ENCODE measurements at places on chromosomes 3 and 15. TPM values are rescaled to one million over a fixed set of nuclear protein-coding genes. Genes with fewer than 3 reads are reported as not detected.
A peak's percentile ranks its signal among the peaks of the same experiment; 100 is the strongest.

GRCh38 chr3:176798680-176799079 is 398.6 kb downstream of the TBL1XR1 start:
- no peak for DNase-seq

The SCN11A gene
- 0.07 TPM for total RNA-seq

The TMCO5A gene
- total RNA-seq: not detected

The ACVR2B gene
- 3.3 TPM for total RNA-seq

DNA sequence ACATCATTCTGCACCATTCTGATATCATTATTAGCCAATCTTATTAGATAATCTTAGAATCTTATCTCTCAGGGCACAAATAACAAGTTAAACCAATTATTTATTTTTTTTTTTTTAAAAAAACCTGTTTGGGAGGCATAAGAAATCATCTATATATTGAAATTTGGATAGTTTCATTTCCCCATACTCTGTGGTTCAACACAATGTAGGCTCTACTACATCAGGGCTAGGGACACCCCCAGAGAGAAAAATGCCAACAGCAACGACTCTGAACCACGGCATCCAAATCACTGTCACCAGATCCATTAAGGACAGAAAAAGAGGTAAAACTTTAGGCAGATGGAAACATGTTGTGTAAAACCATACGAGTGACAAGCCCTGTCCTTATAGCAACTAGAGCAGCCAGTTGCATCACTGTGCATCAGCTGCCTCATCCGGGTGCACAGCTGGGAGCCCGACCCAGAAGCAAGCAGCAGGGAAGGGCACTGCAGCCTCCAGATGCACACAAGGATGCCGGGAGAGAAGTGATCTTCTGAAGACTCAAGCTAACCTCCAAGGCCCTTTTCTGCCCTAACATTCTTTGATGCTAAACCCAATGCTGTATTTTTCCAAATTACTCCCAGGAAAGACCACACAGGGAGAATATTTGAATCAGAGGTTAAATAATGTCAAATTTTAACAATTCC is 381.1 kb downstream of the CTNNB1 start:
- no peak for DNase-seq

DNA sequence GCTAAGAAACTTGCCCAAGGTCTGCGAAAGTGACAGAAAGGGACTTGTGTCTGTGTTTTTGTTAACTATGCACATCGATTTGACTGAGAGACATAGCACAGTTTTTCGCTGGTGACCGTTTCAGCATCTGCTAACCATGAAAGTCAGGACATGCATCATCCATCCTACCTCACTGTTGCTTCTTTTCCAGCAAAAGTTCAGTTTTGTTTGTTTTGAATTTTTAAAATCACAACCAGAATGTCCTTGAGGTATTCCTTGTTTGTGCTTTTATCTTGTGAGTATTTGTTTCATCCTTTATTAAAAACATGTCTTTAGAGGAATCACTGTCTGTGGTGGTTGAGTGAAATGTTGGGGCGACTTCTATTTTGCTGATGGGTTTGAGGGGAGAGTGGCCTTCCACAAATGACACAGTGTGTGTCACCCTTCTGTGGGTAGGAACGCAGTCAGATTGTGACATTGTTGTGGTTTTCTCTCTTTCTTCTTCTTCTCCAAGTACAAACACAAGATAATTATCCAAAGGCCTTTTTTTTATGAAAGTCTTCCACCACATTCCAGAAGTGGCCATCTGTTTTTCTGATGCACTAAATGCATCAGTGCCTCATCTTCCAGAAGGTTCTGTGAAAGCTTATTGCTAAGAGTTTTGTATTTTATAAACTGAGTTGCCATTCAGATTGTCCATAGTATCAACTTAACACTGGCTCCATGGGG is 214.4 kb upstream of the NR2E3 start:
- no peak for DNase-seq

DNA sequence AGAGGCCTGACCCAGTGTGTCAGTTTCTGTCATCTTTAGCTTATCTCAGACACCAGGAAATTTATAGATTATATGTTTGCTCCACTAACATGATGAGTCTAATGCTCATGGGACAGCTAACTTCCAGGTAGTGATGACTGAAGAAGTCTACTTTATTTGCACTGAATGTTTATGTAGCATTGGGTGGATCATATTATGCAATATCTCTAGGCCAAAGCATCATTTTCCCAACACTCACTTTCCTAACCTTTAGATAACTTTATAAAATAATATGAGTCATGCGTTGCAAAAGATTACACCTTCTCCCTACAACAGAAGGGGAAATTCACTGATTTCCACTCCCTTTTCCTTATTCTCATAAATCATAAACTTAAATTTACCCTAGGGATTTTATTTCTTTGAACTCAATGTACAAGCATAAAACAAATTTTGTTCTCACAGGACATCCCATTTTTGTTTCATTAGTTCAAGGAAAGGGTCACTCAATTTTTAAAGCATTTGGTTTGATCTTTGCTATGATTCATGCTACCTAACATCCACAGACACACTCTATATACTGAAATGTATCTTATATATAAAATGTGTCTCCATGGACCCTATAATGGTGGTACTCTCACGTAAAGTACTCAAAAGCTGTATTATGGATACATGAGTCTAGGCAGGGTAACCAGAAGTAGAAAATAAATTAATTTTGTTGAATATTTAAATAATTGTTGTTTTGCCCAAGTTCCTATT is 225.2 kb downstream of the WDR72 start:
- DNase-seq: no peak

DNA sequence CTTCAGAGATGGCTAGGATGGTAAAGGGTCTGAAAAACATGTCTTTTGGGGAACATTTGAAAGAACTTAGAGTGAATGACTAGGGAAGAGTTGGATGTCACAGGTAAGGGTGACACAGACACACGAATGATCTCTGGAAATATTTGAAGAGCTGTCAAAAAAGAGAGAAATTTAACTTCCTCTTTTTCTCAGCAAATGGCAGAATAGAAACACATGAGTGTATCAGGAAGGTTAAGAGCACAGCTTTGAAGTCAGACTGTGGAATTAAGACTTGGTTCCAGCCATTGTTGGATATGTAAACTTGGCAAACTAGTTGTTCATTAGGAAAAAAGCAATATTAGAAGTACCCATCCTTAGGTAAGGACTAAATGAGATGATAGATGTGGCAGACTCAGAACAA is 117.7 kb downstream of the IMPG2 start:
- no peak for DNase-seq

DNA sequence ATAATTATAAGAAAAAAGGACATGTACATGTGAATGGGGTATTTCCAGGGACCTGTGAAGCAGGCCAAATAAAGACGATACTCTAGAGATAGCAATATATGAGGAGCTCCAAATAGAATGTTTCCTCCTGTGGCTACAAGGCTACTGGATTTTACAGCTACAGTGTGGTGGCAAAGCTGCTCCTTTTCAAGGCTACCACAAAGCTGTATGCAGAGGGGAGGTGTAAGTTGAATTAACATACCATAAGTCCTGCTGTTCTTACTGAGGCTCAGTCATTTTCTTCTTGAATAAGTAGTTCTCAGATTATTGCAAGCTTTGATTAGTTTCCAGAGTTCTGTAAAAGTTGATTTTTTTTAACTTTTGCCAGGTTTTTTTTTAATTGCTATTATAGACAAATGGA is 1184.6 kb upstream of the EPHA6 start:
- DNase-seq: no peak

GRCh38 chr3:197501879-197502620 is 53.7 kb downstream of the BDH1 start:
- DNase-seq: peak; percentile 57

The LYZL4 gene
- total RNA-seq: not detected

DNA sequence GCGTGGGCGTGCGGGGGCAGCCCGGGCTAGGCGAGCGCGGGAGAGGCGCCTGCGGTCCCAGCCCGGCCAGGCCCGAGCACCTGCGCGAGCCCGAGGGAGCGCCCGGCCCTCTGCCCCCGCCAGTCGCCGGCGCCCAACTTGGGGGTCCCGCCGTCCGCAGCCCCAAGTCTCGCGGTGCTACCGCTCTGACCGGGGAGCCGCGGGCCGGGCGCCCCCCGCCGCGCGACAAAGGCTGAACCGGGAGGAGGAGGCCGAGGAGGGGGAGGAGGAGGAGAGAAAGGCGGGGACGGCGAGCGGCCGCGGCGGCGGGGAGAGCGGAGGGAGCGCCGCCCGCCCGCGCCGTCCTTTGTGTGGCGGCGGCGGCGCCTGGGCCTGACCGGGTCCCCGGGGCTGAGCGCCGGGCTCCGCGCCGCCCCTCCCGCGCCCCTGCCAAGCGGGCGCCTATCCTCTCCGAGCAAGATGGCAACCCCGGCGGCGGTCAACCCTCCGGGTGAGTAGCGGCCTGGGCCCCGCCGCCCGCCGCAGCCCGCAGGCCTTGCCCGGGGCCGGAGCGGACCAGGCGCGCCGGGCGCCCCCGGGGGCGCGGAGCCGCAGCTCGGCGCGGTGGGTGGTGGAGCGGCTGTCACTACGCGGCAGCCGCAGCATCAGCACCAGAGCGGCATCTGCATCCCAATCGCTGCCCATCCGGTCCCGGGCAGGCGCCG is at the start of gene ARNT2:
Gene ARNT2, plus strand, starts transcription at position 326 of the 704 bp plus-strand sequence. Its CDS starts 134 bp downstream, at position 460.
- DNase-seq: no peak

DNA sequence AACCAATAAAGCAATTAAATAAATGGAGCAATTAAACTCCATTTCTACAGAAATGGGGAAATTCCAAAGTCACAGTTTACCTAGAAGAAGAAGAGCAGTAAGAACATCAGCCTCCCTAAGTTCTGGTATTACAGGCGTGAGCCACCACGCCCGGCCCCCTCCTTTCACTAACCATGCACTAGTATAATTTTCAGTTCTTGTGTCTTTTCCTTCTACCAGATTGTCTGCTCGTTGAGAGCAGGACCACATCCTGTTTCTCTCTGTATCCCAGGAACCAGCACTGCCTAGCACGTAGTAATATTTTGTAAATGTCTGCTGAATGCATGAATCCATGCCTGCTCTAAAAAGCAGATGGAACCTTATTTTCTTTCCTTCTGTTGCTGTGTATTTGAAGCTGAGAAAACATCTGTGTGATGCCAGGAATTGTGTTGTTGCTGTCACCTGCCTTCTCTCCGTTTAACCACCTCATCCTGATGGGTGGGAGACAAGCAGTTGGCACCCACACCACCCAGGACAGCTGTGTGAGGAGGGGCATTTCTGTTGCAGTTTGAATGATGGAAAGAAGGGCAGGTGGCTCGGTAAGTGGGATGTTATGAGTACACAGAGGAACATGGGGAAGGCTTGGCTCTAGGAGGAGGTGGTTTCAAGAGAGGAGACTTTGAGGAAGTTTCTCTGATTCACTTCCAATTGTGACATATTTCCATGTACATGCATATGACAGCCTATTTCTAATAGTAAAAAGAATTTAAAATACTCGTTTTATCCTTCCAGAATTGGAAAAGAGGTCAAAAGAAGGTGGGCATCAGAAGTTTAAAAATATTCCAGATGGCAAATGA is 30.1 kb downstream of the PXYLP1 start:
- DNase-seq: no peak

The C2CD4B gene
- total RNA-seq: 9.2 TPM

The TM6SF1 gene
- 46.6 TPM for total RNA-seq

DNA sequence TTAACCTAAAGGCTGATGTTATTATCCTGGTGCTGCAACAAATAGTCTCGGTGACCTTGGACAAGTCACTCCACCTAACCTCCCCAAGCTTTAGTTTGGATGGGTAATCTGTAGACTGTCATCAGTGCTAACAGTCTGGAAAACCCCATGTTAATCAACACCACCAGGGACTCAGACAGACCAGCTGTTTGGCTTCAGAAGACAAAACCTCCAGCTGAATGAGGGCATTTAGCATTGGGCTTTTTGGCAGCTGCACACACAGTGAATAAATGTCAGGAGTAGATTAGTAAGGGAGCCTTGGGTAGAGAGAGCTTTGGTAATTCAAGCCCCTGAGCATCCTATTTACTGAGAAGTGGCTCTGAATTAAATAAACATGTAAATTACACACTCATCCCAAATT is 24.9 kb upstream of the C3orf80 start:
- no peak for DNase-seq

- DNase-seq: no peak
Observed at GRCh38 chr3:183635107-183635430, 354 bp upstream of the KLHL24 start.

- DNase-seq: no peak
Observed at GRCh38 chr15:83422081-83422480, 25.1 kb upstream of the SH3GL3 start.

DNA sequence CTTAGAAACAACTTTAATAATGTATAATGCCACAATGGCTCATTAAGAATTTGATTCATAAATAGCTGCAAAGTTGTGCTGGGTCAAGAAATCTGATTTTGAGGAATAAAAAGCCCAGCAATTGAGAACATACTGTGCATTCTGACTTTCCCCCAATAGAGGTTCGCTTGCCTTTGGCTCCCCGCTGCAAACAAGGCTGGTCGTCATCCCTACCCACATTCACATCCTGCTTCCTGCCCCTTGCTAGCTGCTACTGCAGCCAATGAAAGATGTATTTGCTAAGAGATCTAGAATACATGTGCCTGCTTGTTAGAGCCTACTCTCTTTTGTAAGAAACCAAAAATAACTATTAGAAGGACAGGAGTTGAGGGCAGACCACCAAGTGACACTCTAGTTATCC is 51.8 kb upstream of the GUCA1C start:
- DNase-seq: no peak

GRCh38 chr3:192514081-192514753 is 213.1 kb downstream of the FGF12 start:
- no peak for DNase-seq

The FANCD2OS gene
- total RNA-seq: not detected

The TPRG1 gene
- total RNA-seq: 0.13 TPM

DNA sequence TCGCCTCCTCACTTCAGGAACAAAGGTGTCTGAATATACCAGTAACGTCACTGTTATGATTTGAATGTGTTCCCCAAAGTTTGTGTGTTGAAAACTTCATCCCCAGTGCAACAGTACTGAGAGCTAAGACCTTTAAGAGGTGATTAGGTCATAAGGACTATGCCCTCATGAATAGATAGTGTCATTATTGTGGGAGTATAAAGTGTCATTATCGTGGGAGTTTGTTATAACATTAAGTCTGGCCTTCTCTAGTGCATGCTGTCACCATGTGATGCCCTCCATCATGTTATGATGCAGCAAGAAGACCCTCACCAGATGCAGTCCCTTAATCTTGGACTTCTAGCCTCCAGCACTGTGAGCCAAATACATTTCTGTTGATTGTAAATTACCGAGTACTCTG is 53.7 kb upstream of the TLE3 start:
- no peak for DNase-seq

The PLCH1 gene
- total RNA-seq: 0.04 TPM

DNA sequence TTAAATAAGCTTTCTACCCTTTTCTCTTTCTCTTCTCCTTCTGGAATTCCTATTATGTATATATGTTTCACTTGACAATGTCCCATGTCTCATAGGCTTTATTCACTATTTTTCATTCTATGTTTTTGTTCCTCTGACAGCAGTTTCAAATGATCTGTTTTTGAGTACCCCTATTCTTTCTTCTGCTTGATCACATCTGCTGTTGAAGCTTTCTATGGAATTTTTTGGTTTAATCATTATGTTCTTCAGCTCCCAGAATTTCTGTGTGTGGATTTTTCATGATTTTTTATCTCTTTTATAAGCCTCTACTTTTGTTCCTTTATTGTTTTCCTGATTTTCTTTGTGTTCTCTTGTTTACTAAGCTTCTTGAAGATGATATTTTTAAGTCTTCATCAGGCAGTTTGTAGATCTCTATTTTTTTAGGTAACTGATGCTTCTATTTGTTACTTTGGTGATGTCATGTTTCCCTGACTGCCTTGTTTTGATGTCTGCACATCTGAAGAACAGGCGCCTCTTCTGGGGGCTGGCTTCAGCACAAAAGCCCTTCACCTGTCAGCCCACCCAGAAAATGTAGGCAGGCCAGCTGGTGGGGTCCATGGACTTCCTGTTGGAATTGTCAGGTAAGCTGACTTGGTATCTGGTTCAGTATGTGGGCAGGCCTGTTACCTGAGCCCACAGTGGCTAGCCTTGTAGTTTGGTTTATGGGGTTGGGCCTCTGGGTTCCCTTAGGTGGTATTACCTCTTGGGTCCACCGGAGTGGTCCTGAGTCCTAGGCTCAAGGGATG is 15.8 kb downstream of the FAM227B start:
- DNase-seq: no peak

All from pulmonary artery endothelial cell (primary cell).